Activated CD4-positive, alpha-beta T cell treated with anti-CD3 and anti-CD28 coated beads, Interleukin-2, Interleukin-4, amounts not matched to agents 100 ng/mL and 50 ng/mL, durations not matched to agents 16 hours and 8 hours (primary cell): ENCODE measurements at places on chromosomes 16 and 17.

DNA sequence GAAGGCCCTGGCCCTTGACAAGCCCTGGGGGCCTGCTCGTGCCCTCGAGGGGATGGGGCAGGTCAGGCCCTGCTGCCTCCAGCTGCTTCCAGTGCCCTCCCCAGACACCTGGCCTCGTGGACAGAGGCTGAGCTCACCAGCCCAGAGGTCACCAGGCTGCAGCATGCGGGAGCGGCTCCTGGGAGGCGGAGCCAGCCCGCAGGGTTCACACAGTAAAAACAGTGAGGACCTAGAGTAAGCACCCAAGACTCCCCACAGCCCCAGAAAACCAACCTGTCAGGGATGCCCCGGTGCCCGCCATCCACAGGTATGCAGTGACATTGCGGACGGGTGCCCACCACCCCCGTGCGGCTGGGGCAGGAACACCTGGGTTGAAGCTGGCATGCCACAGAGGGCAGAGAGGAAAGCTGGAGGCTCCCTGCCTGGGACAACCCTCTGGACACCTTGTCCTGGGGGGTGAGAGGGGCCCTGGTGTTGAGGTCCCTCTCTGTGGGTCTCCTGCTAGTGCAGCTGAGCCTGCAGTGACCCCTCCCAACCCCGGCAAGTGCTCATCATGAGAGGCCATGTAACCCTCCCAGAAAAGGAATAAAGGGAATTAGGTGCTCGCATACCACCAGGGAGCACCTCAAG lies 62.1 kb downstream of the LMF1 start:
- DNase-seq, result no peak

- DNase-seq, result no peak
Measured at GRCh38 chr17:64614266-64615027, 47.7 kb downstream of the SMURF2 start.

DNA sequence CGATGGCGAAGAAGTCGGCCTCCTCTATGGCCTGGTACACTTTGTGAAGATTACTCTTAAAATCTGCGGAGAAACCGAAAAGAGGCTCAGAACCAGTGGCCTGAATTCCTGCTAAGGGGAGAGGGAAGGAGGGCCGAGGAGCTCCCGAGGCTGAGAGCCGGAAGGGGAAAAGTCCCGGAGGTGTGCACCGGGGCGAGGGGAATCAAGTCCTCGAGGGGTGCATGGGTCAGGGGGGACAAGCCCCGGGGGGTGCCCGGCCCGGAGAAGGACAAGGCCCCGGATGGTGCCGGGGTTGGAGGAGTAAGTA lies 495 bp downstream of the PARN start:
- no peak for DNase-seq

GRCh38 chr17:58005031-58005727 lies 1.9 kb downstream of the SRSF1 start:
- DNase-seq, result no peak

DNA sequence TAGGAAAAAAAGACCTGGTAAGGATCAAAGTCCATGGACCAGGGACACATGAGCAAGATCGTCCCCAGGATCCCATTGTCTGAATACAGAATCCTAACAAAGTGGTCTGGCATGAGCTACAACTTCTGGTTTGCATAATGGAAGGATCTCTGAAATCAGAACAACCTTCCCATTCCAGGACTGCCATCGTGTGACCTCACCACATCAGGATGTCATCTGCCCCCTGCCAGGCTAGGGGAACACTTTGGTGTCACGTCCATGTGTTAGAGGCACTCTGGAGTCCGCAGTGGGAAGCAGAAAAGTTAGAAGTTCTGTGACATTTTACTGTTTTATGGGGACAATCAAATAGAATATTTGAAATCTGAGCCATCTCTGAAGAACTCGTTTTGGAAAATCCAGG lies 160.7 kb downstream of the RGS9 start:
- no peak for DNase-seq

GRCh38 chr17:37796076-37796475 lies 51.2 kb upstream of the HNF1B start:
- no peak for DNase-seq

- peak; percentile 93 for DNase-seq
Measured at GRCh38 chr17:29140051-29140621, 40.1 kb downstream of the MYO18A start.

DNA sequence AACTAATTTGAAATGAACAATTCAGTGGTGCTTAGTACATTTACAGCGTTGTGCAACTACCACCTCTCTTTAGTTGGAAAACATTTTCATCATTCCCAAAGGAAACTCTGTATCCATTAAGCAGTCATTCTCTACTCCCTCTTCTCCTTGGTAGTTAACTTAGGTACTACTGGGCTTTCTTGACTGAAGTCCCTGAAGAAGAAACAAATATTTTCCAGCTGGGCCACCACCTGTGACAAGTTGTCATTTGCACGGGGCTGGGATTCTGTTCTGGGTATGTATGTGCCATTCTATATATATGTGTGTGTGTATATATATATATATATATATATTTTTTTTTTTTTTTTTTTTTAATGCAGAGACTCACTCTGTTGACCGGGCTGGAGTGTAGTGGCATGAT lies 15.4 kb upstream of the RMI2 start:
- DNase-seq, result no peak

- no peak for DNase-seq
Measured at GRCh38 chr17:35546487-35546886, 9.0 kb upstream of the SLFN12L start.

DNA sequence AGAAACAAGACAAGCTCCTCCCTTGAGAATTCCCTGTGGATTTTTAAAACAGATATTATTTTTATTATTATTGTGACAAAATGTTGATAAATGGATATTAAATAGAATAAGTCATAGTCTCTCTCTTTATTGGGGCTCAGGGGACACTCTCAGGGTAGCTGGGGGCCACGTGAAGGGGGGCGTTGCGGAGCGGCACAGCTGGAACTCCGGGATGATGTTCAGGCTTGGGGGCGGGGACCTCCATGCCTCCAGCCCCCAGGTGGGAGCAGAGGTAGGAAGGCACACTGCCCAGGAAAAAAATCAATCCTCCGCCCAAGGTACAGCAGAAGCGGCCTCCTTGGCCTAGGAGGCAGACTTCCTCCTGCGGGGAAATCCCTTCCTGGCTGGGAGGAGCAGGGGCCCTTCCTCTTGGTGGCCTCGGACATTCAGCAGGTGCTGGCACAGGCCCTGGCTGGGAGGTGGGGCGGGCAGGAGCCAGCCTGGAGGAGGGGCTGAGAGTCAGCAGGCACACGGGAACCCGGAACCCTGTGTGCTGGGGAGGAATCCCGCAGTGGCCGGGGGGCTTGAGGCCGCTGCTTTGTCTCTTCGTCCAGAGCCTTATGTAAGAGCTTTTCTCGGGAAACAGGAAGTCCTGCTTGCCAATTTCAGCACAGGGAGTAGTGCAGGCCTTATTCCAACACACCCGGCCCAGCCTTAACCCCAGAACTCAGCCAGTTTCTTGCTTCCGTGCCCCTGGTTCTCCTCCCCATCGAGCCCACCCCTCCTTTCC lies 591 bp upstream of the TNFSF13 start:
- no peak for DNase-seq

- DNase-seq, result no peak
Measured at GRCh38 chr17:35254107-35254773, 11.4 kb downstream of the SLFN5 start.
